ENCODE measurements at places on chromosomes 6 and 20.

GRCh38 chr6:18675881-18676280 lies 288.7 kb downstream of the RNF144B start:
- DNase-seq: no peak

DNA sequence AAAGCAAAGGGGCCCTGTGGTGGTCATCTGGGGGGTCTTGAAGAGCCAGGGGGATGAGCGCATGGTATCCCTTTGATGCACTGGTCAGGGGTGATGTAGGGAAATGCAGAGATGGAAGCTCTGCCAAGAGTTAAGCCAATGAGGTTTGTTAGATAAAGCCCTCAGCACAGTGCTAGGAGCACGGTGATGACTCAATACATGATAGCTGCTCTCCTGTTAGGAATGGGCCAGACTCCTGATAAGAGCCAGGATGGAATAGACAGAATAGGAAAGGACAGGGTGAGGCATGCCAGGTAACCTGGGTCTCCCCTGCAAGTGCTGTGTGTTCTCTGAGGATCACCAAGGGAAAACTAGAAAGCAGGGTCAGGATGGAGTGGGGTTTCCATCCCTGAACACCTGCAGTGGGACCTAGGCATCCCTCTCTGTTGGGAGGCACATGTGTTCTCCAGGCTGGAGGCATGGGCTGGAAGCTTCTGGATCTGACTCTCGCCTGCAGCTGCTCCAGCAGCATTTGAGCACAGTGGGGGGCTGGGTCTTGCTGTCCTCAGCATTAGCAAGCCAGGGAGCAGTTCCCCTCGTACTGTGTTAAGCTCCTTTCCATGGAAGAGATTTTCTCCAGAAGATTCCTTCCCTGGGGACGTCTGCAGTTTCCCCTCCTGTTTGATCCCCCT lies 71.8 kb upstream of the TIAM2 start:
- no peak for DNase-seq

GRCh38 chr6:35146453-35146852 lies 5.3 kb upstream of the TCP11 start:
- DNase-seq: peak; percentile 68

DNA sequence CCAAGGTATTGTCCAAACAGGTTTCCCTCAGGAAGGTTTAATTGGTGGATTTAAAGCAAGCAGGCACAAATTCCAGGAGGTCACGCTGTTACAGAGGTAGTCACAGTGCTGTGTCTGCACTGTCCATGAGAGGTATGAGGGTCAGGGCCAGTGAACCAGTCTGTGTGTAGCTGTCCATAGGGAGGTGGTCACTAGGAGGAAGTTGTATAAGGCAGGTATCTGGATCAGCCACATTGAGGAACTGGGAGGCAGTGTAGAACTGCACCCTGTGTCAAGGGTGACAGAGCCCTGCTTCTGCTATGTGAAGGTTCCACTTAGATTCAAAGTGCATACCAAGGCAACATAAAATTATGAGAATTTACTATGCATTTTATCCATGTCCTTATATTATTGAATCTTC lies 73.3 kb downstream of the MAP3K4 start:
- no peak for DNase-seq

DNA sequence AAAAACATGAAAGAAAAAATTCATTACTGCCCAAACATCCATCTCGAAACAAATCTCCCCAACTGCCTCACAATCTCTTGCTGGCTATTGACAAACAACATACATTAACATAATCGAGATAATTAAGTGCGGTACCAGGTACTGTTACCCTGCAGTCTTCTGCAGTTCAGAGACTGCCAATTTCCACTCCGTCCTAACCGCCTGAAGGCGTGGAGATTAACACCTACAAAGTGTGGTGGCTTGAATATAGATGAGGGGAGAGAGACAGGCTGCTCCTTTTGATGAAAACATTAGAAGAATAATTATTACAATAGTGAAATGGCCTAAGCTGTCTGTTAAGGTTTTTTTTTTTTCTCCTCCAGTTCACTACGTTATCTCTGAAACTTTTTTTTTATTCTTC lies 258.9 kb upstream of the SOX4 start:
- no peak for DNase-seq

DNA sequence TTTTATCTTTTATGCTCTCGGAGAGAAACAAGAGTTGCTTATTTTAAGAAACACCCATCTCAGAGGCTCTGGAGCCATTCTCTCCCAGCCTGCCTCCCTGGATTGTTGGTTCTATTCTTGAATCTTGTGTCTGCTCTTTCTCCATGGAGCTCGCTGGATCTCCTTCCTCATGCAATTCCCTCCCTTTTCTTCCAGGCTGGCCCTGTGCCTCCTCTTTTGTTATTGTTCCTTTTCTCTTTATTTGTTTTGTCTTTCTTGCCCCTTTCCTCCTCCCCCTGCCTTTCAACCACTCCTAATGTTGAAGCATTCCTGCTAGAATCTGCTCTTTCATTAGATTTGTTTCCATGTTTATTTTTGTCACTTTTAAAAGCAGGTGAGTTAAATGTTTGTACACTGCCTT lies 76.5 kb downstream of the STMND1 start:
- DNase-seq: no peak

- DNase-seq: no peak
Measured at GRCh38 chr20:57835588-57836455, 126.0 kb upstream of the PMEPA1 start.

GRCh38 chr6:958488-958887 lies 265.5 kb upstream of the EXOC2 start:
- DNase-seq: peak; percentile 98

DNA sequence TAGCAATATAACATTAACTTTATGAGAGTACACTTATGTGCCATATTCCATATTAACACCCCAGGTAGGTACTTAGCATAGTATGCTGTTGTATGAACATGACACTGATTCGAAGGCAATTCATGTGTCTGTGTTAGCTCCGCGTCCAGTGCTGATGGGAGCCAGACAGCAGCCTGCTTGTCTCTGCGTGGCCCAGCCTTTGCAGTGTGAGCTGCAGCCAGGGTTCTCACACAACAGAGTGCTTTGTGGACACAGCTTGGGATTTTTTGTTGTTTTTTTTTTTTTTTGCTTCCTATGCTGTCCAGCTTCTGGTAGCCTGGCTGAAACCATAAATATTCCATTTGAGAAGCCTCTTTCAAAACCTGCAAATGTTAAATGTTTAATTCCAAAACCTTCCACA lies 350.9 kb downstream of the SMOC2 start:
- DNase-seq: no peak

GRCh38 chr6:56374841-56375369 lies 127.5 kb upstream of the COL21A1 start:
- DNase-seq: peak; percentile 80
